ENCODE measurements at places on chromosomes 13 and 19.

- DNase-seq: no peak
These were observed 265.9 kb downstream of the MYO16 start for GRCh38 chr13:108895220-108895704.

- DNase-seq: no peak
These were observed 14.7 kb downstream of the PIN1 start for GRCh38 chr19:9849791-9850190.

DNA sequence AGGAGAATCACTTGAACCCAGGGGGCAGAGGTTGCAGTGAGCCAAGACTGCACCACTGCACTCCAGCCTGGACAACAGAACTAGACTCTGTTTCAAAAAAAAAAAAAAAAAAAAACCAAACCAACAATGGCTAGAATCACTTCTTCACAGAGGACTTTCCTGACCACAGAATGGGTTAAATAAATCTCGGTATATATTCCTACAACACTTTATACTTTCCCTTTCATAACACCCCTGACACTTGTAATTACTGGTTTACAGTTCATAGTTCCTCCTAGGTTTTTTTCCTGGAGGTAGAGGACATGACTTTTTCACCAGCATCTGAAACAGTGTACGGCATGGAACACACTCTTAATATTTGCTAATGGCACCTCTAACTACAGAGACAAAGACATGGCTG is 31.4 kb downstream of the ZDHHC20 start:
- no peak for DNase-seq

GRCh38 chr13:38530492-38530891 is 156.4 kb upstream of the FREM2 start:
- DNase-seq: no peak

DNA sequence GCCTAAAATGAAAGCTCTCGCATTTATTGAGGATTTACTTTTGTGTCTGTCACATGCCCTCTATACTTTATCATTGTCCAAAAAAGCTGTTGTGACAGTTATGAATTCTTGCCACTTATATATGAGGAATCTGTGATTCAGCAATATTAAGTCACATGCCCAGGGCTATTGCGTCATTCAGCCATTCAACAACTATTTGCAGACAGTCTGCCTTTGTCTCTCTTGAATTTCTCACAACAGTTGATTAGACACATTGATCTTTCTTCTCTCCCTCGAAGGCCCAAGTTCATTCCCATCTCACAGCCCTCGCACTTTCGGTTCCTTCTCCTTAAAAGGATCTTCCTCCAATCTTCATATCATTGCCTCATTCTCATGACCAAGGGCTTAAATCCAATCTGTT is 342.6 kb downstream of the MZT1 start:
- no peak for DNase-seq

Measured in CD4-positive, alpha-beta T cell treated with Interferon alpha-2 for 1 hour (primary cell).